ENCODE measurements at places on chromosomes 16 and 17. TPM values are rescaled to one million over a fixed set of nuclear protein-coding genes. Genes with fewer than 3 reads are reported as not detected.
A peak's percentile ranks its signal among the peaks of the same experiment; 100 is the strongest.

GRCh38 chr16:86517652-86518258 lies 7.4 kb downstream of the FOXF1 start:
- peak; percentile 61 for DNase-seq

TEKT3 gene
- total RNA-seq = not detected

DNA sequence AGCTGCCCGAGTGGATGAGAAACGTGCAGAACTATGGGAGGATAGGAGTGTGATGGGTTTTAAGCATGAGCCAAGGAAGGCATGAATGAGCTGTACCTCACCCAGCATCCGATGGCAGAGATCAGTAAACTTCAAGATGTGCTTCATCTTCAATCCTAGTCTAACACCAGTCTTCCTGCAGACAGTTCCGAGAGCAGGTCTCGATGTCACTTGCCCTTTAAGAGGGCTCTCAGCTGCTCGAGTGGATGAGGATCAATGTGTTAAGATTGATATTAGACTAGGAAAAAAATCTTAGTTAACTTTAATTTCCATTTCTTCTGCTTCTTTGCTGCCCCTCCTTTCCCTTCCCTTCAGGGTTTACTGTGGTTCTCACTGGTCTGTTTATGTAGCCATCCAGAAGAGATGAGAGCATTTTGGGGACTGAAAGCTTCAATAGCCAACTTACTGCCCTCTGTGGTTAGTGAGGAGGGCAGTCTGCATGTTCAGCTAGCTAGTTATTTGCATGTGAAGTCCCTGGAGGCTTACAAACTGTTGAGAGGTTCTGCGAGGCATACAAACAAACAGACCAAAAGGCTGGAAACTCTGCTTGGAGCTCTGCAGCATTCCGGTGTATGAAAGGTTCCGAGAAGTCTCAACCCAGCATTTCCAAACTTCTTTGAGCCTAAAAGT lies 15.3 kb downstream of the KLHL36 start:
- DNase-seq = no peak

GRCh38 chr17:78266771-78267170 lies 35.3 kb downstream of the TMEM235 start:
- DNase-seq = no peak

DNA sequence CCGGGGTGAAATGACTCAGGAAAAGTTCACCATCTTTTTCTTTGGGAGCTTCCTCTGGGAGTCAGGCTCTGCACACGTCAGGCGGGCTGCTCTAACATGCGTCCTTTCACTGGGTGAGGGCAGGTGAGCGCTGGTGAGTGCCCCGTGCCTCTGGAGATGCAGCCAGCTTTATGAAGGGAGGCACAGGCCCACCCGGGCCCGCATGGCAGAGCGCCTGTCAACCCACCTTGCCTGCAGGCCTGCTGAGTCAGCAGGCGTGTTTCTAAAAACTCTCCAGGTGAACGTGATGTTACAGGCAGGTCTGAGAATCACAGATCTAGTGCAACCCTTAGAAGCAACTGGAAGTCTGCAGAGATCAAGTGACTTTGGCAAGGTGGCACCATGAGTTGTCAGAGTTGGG lies 18.4 kb downstream of the MAP1LC3B start:
- no peak for DNase-seq

GRCh38 chr17:38363016-38363415 lies 11.4 kb downstream of the SOCS7 start:
- no peak for DNase-seq

GRCh38 chr17:68570526-68570925 lies 30.6 kb downstream of the FAM20A start:
- no peak for DNase-seq

- no peak for DNase-seq
Observed at GRCh38 chr16:58507195-58507962, 7.4 kb downstream of the NDRG4 start.

DNA sequence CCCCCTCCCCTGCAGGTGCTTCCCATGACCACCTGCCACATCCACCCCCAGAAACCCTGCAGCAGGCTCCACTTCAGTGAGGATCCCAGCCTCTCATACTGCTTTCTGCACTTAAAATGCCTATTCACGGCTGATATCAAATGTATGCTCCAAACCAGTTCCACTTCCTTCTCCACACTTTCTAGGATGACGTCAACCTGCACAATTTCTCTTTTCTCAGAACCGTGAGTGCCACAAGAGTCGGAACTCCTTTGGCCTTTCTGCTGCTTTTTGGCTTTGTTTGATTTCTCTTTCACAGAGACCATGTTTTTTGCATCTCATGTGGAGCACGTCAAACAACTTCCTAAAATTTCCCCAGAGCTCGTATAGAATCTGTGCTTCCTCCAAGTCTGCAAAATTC lies 378.8 kb upstream of the TNRC6C start:
- DNase-seq = no peak

KIF2B gene
- total RNA-seq = not detected

GRCh38 chr17:64382061-64382583 lies 8.5 kb downstream of the PECAM1 start:
- no peak for DNase-seq

DNA sequence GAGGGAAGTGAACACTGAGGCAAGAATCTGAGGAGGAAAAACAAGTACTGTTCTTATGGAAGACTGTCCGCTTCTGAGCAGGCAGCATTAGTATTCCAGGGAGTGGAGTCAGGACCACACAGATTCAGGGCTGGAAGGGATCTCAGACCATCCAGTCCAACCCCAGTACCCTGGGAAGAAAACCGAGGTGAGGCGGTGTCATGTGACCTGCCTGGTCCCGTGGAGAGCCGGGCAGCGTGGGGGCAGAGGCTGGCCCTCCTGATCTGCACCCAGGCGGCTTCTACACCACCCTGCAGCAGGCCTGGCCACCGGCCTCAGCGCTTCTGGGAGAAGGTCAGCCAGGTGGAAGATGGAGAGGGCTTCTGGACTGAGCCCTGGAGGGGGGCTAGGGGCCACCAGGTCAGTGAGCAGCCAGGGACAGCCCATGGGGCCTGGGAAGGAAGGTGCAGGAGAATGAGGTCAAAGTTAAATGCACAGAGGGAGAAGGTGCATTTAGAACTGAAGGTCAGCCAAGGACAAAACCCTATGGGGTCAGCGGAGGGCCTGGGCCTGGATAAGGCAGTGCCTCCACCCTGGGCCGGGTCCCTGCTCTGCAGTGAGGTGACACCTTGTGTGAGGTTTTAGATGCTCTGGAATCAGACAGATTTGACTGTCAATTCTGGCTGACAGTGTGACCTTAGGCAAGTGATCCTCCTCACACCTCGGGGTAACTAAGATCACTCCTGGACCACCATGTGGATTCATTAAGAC lies 45.9 kb downstream of the VAC14 start:
- DNase-seq = no peak

Data from HFFc6 (cell line).